Stimulated activated CD8-positive, alpha-beta memory T cell treated with anti-CD3 and anti-CD28 coated beads, Interleukin-7, amount 100 ng/mL, for 24 hours (primary cell): ENCODE measurements at places on chromosomes 4 and X.

DNA sequence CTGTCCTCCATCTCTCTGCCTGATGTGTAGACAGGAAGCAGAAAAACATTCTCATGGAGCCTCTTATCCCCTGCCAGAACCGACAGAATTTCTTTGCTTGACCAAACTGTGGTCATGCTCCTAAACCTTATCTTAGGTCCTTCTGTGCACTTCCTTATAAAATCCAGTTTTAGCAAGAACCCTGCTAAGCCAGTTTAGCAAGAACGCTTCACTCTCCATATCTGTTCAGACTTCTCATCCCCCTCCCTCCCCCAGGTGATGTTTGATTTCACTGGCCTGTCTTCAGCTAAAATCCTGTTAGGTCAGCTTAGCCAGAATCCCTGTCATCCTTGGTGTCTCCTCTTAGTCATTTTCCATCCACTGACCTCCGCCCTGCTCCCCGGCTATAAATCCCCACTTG lies 1130.9 kb upstream of the PRKX start:
- no peak for DNase-seq

DNA sequence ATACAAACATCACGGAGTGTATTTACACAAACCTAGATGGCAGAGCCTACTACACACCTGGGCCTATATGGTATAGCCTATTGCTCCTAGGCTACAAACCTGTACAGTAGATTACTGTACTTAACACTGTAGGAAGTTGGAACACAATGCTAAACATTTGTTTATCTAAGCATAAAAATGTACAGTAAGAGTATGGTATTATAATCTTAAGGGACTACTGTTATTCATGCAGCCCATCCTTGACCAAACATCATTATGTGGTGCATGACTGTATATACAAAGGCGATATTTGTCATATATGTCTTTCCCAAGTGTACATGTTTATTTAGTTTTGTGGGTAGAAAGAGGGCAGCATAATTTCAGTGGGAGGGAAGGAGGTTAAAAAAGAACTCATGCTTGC lies 177.7 kb upstream of the FSTL5 start:
- no peak for DNase-seq

DNA sequence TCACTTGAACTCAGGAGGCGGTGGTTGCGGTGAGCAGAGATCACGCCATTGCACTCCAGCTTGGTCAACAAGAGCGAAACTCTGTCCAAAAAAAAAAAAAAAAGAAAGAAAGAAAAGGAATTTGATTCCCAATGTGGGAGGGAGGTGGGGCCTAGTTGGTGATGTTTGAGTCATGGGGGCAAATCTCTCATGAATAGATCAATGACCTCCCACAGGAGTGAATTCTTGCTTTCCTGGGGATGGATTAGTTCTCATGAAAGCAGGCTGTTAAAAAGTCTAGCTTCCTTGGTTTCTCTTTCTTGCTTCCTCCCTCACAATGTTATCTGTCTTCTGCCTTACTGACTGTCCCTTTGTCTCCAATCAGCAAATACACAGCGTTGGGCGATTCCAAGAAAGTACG lies 419.5 kb upstream of the RPS6KA3 start:
- DNase-seq = no peak

DNA sequence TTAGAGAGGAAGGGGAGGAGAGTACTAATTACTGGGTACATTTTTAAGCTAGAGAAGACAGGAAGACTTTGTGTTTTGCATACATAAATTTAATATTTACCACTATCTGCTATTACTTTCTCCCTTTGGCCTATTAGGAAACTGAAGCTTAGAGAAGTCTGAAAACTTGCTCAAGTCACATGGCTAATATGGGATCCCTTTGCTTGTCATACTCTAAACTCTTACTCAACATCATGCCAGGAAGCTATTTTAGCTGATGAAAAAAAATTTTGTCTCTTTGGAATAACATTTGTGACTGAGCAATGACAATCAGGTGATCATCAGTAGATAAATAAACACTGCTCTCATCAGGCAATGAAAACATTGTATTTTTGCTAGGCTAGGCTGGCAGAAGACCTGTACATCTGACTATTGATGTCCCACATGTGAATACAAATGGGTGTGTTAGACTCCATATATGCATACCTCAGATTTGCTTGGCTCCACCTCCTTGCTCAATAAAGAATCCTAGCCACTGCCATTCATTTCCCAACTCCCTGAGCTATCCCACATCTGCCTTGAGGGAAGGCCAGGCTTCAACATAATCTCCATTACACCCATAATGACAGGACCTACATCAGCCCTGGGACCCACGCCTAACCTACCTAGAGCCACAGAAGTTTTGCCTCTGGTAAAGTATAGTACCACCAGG lies 17.0 kb upstream of the DCLK2 start:
- DNase-seq = no peak

GRCh38 chrX:55312655-55313054 lies 47.9 kb upstream of the PAGE3 start:
- DNase-seq = no peak

- DNase-seq = no peak
Measured at GRCh38 chr4:67080046-67080557, 465.2 kb downstream of the CENPC start.

DNA sequence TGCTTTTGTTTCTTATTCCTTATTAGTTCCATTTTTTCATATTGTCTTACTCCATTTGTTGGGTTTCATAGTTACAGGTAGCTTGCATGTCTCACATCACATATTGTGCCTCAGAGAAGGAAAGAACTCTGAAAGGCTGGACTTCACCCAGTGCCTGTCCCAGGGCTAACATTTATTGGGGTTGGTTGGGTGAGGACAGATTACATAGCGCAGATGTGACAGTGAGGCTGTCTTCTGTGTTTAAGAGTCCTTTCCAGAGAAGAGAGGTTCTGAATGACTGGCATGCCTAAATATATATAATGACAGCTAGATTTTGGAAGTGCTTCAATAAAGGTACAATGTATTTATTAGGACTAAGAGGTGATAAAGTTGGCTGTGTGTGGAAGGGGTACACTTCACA lies 2.7 kb downstream of the ZNF330 start:
- no peak for DNase-seq

- no peak for DNase-seq
Measured at GRCh38 chrX:110402091-110402849, 43.6 kb downstream of the RTL9 start.

GRCh38 chr4:183197140-183197539 lies 98.1 kb downstream of the WWC2 start:
- no peak for DNase-seq

DNA sequence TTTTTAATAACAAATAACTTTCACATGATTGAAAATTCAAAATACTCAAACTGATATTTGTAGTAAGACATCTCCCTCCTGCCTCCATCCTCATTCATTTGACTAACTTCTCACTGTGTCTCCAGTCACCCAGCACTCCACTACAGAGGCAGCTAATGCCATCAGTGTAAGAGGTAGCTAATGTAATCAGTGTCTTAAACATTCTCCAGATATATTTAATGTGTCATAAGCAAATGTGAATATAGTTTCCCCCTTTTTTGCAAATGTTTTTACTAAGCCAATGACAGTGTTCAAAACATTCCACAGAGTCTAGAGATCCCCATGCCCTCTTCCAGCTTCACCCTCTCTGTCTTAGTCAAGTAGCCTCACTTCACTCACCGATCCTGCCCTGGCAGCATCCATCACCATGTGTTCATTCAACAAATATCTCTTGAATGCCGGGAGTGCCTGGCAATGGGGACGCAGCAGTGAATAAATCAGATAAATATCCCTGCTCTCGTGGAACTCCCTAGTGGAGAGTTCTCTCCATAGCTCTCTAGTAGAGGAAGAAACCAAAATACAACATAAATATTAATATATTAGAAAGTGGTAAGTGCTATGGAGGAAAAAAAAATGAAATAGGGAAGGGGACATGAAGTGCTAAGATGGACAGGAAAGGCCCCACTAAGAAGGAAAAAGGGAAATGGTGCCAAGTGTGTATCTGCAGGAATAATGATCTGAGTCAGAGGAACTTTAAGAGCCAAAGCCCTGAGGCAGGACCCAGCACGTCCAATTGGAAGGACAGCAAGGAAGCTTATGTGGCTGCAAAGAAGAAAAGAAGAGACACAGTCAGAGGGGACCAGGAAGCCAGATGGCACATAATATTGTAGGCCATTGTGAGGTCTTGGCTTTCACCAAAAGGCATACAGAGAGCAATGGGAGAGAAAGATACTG lies 18.7 kb downstream of the SCFD2 start:
- no peak for DNase-seq

DNA sequence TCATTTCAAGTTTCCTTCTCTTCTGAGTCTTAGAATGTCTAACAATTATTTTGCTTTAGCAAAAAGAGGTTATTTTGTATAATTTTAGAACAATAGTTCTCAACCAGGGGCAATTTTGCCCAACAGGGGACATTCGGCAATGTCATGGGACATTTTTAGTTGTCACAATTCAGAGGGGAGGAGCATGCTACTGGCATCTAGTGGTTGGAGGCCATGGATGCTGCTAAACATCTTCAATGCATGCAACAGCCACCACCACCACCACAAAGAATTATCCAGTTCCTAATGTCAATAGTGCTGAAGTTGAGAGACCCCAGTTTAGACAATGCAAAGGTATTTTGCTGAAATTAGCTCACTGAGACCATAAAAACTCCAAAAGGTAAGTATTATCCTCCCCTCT lies 122.5 kb downstream of the ARHGAP6 start:
- no peak for DNase-seq

GRCh38 chrX:55487143-55487542 lies 2.5 kb downstream of the USP51 start:
- DNase-seq = no peak

GRCh38 chr4:48343551-48343950 lies 2.2 kb downstream of the SLAIN2 start:
- no peak for DNase-seq

DNA sequence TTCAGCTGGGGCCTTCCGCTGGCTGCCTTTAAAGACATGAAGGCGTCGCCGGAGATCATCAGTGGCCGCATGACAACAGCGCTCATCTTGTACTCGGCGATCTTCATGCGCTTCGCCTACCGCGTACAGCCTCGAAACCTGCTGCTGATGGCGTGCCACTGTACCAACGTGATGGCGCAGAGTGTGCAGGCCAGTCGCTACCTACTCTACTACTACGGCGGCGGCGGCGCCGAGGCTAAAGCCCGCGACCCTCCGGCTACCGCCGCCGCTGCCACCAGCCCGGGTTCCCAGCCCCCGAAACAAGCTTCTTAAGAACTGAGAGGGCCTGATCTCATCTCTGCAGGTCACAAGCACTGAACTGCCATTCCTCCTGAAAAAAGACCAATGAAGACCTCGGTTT lies 437 bp downstream of the MPC1L start:
- no peak for DNase-seq

GRCh38 chr4:74665346-74665745 lies 129.0 kb downstream of the BTC start:
- no peak for DNase-seq

DNA sequence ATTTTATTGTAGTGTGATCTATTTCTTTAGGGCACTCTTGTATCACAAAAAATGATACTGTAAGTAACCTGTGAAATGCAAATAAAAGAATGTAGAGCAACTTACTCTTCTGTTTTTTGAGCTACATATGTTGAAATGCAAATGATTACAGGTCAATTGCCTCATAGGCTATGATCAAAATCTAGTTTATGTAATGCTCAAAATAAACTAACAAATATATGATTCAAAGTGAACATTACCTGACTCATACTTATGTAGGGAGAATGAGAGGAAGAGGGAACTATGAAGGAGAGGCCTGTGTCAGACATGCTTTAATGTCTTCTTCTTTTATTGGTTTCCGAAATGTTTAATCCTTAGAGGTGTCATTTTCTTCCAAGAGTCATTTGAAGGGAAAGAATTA lies 5.0 kb upstream of the RPS6KA3 start:
- no peak for DNase-seq

- no peak for DNase-seq
Measured at GRCh38 chr4:38155589-38156294, 195.5 kb downstream of the PTTG2 start.
